ENCODE measurements at places on chromosomes 2 and 18.

DNA sequence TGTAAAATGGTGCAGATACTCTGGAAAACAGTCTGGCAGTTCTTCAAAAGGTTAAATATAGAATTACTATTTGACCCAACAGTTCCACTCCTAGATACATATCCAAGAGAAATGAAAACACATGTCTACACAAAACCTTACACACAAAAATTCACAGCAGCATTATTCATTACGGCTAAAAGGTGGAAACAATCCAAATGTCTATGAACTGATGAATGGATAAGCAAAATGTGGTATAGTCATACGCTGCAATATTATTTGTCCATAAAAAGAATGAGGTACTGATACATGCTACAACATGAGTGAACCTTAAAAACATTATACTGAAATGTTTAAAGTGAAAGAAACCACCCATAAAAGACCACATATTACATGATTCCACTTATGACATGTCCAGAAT is 4.0 kb downstream of the CYP27C1 start:
- DNase-seq = no peak

- DNase-seq = no peak
Observed at GRCh38 chr2:191218292-191218898, 26.8 kb upstream of the MYO1B start.

- DNase-seq = no peak
Observed at GRCh38 chr2:232658217-232658785, 24.9 kb downstream of the EFHD1 start.

DNA sequence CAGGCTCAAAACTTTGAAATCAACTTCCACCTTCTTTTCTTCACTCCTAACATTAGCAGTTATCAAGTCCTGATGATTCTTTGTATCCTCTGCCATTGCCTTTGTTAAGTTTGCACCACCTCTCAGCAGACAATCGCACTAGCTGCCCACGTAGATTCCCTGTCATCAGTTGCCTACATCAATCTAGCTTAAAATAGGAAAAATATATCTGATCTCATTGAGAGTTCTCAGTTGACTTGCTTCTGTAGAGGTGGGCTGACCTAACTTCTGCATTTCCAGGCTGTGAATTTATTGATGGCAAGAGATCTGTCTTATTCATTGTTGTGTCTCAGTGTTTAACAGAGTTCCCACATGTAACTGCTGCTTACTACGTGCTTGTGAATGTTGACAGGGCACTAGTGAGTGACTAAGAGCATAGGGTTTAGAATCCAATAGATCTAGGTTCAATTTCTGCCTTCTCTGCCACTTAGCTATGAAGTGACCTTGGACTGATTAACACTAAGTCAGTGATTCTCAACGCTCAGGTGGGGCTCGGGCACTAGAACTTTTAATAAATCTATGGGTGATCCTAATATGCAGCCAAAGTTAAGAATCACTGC is 3.7 kb upstream of the INSIG2 start:
- DNase-seq = no peak

GRCh38 chr2:189579585-189580186 is 900 bp downstream of the SLC40A1 start:
- no peak for DNase-seq

GRCh38 chr2:174492963-174493431 is 6.2 kb upstream of the GPR155 start:
- peak; percentile 21 for DNase-seq
